Activated CD4-positive, alpha-beta memory T cell treated with anti-CD3 and anti-CD28 coated beads for 36 hours (primary cell): ENCODE measurements at places on chromosomes 16 and 17.

GRCh38 chr17:77786740-77787505 is 171.6 kb upstream of the TNRC6C start:
- DNase-seq: no peak

DNA sequence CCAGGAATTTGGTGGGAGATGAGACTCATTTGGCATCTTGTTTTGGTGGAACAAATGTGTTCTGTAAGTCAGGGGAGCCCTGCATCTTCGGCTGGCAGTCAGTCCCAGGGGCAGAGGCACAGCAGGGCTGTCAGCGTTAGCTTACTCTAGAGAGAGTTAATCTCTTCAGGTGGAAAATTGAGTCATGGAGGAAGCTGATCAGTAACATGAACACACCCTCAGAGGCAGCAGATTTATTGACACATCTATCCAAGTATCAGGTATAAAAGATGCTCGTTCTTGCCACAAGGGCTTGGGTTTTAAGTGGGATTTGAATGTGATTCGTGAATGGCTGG is 55.2 kb downstream of the EPN2 start:
- DNase-seq: no peak

DNA sequence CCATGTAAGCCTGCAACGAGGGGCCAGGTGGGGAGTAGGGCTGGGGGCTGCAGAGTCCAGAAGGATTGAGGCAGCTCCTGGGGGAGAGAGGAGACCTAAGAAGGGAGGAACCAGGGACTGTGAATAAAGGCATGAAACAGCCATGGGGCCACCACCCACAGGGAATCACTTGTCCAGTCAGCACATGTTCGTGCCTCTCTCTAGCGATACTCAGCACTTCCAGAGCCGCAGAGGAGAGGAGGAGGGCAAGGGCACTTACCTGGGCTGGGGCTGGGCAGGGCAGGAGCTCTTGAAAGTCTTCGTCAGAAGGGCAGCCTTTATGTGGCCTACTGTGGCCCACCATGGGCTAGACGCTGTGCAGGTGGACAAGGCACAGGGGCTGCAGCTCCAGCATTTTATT is 24.2 kb downstream of the CACNA1G start:
- no peak for DNase-seq

DNA sequence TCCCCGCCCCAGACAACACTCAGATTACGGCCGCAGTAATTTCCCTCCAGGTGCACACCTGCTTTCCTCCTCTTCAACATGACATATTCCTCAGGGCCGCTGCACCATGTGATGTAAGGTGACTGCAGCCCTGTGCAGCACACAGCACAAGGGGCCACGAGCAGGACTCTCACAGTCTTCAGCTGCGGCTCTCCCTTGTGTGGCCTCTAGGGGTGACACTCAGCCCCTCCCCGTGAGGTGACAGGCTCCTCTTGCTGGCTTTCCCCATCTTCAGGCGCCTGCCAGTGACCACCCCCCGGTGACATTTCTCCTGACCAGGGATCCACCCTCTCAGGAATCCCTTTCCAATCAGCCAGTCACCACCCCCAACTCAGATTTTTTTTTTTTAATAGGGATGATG is 31.3 kb upstream of the ABCC3 start:
- no peak for DNase-seq

- DNase-seq: no peak
These were observed 22.1 kb upstream of the NAT9 start for GRCh38 chr17:74798239-74798707.

- DNase-seq: no peak
These were observed 43.5 kb upstream of the ADCY9 start for GRCh38 chr16:4159726-4160125.

- DNase-seq: no peak
These were observed 414.3 kb downstream of the RBFOX1 start for GRCh38 chr16:7746941-7747340.

- no peak for DNase-seq
These were observed 132.3 kb upstream of the CDH11 start for GRCh38 chr16:65254144-65254543.

DNA sequence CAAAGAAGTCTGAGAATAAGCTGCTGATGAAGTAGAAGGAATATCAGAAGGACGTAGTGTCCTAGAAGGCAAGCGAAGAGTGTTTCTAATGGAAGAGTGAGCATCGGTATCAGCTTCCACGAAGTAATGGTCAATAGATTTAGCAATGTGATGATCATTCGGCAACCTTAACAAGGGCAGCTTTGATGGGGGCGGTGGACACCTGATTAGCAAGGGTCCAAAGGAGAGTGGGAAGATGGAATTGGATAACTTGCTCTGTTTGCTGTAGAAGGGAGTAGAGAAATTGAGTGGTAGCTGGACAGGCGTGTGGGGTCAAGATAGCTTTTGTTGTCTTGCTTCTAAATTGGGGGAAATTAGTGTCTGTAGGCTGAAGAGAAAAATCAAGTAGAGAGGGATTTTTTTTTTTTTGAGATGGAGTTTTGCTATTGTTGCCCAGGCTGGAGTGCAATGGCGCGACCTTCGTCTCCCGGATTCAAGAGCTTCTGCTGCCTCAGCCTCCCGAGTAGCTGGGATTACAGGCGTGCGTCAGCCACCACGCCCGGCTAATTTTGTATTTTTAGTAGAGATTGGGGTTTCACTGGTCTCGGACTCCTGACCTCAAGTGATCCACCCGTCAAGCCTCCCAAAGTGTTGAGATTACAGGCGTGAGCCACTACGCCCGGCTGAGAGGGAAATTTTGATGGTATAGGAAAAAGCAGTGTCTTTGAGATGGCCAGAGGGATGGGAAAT is 13.9 kb upstream of the HES7 start:
- DNase-seq: no peak

DNA sequence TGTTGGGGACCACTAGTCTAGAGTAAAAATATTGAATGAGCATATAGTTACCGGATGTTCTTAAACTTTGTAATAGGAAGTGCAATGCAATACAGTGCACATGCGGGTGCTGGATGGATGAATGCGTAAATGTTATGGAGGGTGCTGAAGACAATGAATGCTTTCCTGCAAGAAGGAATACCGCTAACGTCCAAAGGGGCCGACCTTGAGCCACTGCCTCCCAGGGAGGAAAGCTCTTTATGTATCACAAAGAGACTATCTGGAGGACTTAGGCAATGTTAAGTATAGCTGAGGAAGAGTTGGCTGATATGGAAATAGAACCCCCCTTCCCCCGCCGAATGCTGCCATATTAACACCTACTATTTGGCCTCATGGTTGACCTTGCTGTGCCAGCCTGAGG is 27.5 kb upstream of the SHCBP1 start:
- no peak for DNase-seq

- DNase-seq: peak; percentile 84
These were observed 12.9 kb downstream of the SYCE1L start for GRCh38 chr16:77211880-77212740.

DNA sequence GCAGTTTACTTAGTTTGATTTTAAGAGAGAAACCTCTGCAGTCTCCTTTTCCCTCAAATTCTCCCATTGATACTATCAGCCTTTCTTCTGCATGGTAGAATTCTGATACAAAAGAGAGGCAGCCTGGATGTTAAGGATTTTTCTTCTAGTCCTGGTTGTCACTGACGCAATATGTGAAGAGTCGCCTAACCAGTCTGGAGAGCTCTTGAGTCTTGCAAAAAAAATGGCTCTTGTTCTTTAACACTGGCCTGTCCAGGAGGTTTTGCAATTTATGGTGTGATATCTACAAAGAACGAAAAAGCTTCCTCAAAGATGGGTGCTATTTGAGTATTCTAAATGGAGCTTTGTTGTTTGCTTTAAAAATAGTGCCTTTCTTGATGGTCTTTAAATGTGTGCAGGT is 28.9 kb downstream of the COX10 start:
- no peak for DNase-seq

DNA sequence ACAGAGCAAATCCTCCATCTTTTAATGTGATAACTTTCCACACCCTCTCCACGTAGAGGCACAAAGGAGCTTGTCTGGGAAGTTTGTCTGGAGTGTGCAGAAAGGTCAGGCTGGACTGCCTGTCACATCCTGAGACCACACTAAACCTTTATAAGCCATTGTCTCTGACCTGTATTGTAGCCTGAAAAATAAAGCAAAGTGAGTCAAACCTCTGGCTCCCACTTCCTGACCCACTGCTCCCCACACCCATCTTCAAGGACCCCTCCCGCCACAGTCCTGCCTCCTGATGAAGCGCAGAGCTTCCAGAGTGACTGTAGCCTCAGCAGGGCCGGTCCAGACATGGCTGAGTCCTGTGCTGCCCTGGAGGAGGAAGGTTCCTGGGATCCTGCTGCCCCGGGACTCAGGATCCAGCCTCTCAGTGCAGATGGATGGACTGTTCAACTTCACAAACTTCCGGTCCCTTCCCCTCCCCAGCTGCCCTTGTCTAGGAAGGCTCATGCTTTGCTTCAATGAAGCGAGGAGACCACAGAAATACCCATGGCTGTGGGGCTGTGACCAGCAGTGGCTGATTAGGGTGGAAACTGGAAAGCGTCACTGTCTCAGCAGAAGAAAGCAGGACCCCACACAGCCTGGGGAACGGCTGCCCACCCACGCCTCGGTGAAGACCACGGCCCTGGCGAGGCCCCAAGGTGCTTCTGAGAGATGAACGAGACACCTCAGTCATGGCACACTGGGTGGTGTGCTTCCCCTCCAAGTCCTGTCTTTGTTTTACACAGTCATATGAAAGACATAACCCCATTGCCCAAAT is 30.9 kb upstream of the CLEC18B start:
- no peak for DNase-seq

- DNase-seq: peak; percentile 66
These were observed 70.8 kb downstream of the EMP2 start for GRCh38 chr16:10509534-10510025.

DNA sequence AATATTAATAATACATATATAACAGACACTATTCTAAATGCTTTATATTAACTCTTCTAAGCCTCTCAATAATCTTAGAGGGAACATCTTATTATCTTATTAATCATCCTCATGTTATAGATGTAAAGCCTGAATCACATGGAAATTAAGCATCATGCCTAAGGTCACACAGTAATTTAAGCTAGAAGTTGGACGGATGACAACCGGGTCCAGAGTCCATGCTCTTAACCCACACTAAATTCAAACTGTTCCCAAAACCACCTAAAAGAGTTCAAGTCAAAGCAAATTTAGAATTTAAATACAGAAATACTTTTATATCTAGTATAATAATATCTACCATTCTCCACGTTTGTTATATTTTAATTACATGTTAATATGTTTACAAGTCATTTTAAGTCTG is 193.3 kb downstream of the CEP112 start:
- DNase-seq: no peak

- DNase-seq: peak; percentile 77
These were observed 43.8 kb upstream of the DHX40 start for GRCh38 chr17:59521465-59522126.

- DNase-seq: peak; percentile 49
These were observed 60.8 kb downstream of the TEX14 start for GRCh38 chr17:58630883-58631522.

DNA sequence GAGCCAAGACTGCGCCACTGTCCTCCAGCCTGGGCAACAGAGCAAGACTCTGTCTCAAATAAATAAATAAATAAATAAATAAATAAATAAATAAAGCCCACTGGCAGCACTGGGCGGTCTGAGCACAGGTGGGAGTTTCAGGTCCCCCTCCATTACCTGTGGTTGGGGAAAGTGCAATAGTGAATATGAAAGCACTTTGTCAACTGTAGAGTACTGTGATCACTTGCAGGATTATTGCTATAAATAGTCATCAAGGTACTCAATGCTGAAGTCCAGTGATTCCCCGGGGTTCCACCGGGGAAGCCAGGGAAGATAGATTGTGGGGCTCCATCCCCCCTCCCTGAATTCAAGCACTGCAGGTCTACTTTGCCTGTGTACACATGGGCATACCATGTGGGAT is 42.7 kb upstream of the CPNE2 start:
- peak; percentile 52 for DNase-seq
